ENCODE measurements at places on chromosomes 13 and 19. TPM values are rescaled to one million over a fixed set of nuclear protein-coding genes. Genes with fewer than 3 reads are reported as not detected.

FAM83E gene
- 2.0 TPM for total RNA-seq

ZNF576 gene
- 11.7 TPM for total RNA-seq

CPB2 gene
- not detected for total RNA-seq

ZNF835 gene
- 1.3 TPM for total RNA-seq

KPTN gene
- 15.5 TPM for total RNA-seq

ARL11 gene
- 0.72 TPM for total RNA-seq

TMEM86B gene
- 6.1 TPM for total RNA-seq

HPN gene
- not detected for total RNA-seq

- no peak for DNase-seq
Observed at GRCh38 chr13:71240911-71241310, 626.1 kb downstream of the DACH1 start.

GRCh38 chr13:26075498-26075897, 23.7 kb upstream of the SHISA2 start:
- DNase-seq, result no peak

GRCh38 chr13:93430381-93430780, 203.8 kb downstream of the GPC6 start:
- DNase-seq, result no peak

- DNase-seq, result no peak
Observed at GRCh38 chr19:10677751-10678150, 23.5 kb upstream of the QTRT1 start.

GRCh38 chr13:50401049-50401505, 385.8 kb downstream of the KCNRG start:
- DNase-seq, result no peak

- DNase-seq, result no peak
Observed at GRCh38 chr19:2038284-2039088, 12.6 kb downstream of the MKNK2 start.

DNA sequence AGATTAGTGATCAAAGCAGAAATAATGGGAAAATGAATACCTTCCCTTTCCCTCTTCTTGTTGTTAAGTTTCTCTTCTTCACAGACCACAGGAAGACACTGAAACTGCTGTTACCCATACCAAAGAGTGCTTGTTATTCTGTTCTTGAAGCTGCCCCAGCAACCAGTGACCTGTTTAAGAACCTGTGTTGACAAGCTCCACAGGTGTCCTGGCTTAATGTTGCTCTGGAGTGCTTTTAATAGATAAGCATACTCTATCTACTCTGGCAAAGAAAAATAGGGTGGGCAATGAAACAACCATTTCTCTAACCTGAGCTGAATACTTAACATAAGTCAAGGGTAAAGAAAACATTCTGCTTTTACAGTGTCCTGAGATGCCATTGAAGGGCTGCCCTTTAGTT, 506.7 kb upstream of the GPC6 start:
- no peak for DNase-seq

- no peak for DNase-seq
Observed at GRCh38 chr19:50829801-50830200, 3.6 kb downstream of the KLK15 start.

DNA sequence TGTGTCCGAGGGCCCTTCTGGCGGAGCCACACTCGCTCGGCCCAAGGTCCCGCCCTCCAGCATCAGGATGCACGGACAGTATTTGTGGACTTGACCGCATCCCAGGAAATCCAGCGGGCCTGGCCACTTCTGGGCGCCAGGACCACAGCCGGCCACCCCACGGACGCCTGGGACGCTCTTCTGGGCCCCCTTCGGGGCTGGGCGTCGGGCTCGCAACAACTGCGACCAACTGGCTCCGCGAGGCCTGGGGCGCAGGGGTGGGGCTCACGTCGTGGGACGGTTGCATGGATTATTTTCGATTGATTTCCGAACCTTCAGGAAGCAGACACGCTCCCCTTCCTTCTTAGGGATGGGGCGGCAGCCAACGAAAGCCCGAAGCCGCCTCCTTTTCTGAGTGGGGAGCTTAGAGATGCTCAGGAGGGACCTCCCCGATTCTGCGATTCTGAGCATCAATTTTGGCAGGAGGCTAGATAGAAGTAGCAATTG, 521 bp upstream of the NUP58 start:
- no peak for DNase-seq

DNA sequence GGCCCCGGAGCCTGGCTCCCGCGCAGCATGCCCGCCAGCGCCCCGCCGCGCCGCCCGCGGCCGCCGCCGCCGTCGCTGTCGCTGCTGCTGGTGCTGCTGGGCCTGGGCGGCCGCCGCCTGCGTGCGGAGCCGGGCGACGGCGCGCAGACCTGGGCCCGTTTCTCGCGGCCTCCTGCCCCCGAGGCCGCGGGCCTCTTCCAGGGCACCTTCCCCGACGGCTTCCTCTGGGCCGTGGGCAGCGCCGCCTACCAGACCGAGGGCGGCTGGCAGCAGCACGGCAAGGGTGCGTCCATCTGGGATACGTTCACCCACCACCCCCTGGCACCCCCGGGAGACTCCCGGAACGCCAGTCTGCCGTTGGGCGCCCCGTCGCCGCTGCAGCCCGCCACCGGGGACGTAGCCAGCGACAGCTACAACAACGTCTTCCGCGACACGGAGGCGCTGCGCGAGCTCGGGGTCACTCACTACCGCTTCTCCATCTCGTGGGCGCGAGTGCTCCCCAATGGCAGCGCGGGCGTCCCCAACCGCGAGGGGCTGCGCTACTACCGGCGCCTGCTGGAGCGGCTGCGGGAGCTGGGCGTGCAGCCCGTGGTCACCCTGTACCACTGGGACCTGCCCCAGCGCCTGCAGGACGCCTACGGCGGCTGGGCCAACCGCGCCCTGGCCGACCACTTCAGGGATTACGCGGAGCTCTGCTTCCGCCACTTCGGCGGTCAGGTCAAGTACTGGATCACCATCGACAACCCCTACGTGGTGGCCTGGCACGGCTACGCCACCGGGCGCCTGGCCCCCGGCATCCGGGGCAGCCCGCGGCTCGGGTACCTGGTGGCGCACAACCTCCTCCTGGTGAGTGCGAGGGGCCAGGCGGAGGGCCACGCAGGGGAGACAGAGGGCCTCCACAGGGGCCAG, at the start of gene KL:
Gene KL (plus strand): TSS at position 10 of the 909 bp plus-strand sequence. CDS start 18 bp downstream, at position 28.
- peak; percentile 30 for DNase-seq

- no peak for DNase-seq
Observed at GRCh38 chr19:46977548-46977947, 42.1 kb upstream of the NPAS1 start.

GRCh38 chr13:90760639-90761038, 586.8 kb upstream of the MIR17HG start:
- no peak for DNase-seq

DNA sequence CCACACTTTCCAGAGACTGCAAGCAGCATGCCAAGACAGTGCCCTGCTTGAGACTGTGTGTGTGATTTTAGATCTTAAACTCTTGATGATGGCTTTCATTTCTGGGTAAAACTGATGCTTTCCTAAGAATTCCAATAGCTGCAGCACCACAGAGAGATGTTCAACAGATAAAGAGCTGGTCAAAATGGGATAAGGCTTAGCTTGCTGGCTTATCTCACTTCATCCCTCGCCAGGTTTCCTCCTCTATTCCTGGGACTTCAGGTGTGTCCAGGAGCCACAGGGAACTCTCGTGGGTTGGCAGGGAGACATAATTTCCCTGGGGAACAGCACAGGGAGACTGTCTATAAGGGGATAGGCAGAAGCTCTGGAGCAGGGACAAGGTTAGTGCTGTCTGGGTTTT, 137.3 kb downstream of the KCTD15 start:
- DNase-seq, result no peak

GRCh38 chr19:49904136-49904535, 7.4 kb upstream of the IL4I1 start:
- DNase-seq, result no peak

DNA sequence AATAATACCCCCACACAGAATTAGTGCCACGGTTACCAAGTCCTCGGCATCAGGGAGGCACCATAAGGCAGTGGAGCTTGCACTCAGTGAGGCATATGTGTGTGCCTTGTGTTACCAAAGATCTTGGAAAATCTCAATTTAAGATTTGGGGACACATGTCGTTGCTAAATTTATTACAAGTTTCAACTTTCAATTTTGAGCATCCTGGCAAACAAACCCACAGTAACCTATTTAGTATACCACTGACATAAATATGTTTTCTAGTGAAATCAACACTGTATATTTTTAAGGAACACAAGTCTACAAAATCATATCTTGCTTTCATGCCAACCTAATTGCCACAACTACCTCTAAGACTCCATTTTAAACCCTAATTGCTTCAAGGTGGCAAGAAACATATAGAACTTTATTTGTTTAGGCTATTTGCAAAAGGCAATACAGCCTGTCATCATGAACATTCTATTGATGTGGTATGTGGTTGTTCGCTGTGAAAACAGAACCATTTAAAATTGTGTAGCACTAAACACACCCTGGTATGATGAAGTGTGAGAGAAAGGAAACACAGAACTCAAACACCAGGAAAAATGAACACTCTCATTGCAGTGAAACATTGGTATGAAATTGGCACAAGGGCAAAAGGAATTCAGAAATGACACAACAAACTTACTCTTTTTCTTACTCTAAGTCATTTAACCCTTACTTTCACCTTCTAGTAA, 531.1 kb downstream of the IRS2 start:
- no peak for DNase-seq

- DNase-seq, result no peak
Observed at GRCh38 chr19:31575846-31576335, 226.7 kb upstream of the TSHZ3 start.
